Activated CD8-positive, alpha-beta memory T cell treated with anti-CD3 and anti-CD28 coated beads for 4 hours (primary cell): ENCODE measurements at places on chromosomes 5 and 9.

- DNase-seq: no peak
Observed at GRCh38 chr5:64811050-64811640, 42.4 kb downstream of the CWC27 start.

DNA sequence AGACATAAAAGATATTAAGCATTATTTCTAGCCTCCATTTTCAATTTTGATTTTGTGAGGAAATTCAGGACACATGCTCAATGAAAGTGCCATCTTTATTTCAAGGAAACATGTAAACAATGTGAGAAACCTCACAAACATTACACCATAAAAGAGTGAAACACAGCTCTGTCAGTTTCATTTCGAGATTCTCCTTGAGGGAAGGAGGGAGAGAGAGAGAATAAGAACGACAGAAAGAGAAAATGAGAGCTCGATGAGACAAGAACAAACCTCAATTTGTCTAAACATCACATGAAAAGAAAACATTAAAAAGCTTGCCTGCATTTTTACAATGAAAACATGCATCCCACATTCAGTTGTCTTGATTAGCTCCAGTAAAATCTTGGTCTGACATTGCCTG, 553.5 kb upstream of the MEF2C start:
- no peak for DNase-seq

DNA sequence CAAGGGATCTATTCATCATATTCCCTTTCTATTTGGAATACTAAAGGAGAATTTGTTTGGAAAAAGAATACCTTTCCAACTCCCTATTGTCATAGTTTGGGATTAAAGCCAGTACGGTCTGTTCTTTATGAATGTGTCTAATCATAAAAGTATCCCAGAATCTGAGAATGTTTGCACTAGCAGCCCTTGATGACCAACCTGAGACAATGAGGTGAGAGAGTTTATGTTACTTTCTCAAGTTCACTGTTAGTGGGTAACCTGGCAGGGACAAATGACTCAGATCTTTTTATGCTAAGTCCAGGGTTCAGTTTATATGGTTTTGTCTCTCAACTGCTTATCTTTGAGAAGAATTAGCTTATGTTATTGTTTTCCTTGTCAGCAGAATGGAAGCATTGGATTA, 25.3 kb upstream of the TLR4 start:
- no peak for DNase-seq

DNA sequence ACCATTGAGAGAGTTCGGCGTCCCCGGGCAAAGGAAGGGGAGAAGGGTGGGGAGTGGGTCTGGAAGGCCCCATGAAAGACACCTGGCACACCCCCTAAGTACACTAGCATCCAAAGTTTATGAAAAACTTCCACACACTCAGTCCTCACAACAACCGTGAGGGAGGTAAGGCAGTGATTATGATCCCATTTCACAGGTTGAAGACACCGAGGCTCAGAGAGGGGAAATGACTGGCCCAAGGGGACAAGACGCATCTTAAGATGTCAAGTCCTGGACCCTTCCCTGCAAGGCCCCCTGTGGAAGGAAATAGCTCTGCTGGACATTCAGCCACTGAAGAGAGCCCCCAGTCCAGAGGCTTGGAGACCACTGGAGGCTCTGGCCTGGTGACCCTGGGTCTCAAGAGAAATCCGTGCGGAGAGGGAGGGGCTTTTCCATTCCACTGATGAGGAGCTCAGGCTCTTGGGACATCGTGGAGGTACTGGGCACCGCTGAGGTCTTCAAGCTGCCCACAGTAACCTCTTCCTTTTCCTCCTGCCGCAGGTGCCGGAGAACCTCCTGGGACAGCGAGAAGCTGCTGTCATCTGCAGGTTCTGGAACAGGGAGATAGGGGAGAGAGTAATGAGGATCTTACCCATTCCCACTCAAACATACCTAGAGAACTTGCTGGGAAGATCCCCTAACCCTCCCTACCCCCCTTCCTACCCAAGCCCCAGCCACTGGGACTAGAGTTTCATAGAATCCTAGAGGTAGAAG, 5.2 kb downstream of the SMIM33 start:
- DNase-seq: no peak

DNA sequence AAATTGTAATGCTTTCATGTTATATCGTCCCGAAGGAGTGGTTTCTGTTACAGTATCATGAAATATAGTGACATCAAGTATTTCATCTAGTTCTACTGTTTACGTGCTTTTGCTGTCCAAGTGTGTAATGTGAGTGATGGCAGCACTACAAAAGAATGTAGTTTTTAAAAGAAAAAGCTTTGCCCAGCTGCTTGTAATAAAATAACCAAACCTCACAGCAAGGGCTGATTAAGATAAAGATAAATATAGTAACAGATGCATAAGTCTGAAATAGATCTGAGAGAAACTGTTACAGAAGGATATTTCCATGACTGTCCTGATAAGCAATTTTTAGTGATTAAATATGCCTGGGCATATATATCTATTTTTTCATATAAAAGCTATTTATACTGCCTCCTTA, 106.4 kb downstream of the AUH start:
- no peak for DNase-seq

GRCh38 chr9:13088720-13089427, 190.6 kb downstream of the MPDZ start:
- no peak for DNase-seq

DNA sequence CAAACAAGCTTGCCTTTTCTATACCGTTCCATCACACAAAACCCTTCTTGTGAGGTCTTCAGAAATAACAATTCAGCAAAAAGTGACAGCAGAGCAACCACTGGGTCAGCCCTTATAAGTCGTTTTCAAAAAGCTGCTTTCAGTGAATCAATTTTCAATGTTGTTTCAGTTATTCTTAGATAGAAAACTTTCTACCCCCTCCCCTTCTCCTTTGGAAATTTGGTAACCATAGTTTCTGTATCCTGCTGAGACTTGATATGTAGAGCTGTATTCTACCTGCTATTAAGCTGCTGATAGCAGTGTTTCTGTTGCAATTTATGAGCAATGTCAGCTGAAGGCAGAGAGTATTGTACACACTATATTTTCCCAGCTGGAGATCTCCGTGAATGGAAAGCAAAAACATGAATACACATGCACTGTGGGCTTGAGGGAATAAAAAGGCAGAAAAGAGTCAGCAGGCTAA, 75.7 kb downstream of the ZNF608 start:
- no peak for DNase-seq

GRCh38 chr9:113991714-113992113, 86.4 kb downstream of the AMBP start:
- no peak for DNase-seq

- peak; percentile 49 for DNase-seq
Observed at GRCh38 chr5:181261320-181262049, 542 bp upstream of the TRIM52 start.

- no peak for DNase-seq
Observed at GRCh38 chr5:108858959-108859358, 111.3 kb downstream of the FER start.

DNA sequence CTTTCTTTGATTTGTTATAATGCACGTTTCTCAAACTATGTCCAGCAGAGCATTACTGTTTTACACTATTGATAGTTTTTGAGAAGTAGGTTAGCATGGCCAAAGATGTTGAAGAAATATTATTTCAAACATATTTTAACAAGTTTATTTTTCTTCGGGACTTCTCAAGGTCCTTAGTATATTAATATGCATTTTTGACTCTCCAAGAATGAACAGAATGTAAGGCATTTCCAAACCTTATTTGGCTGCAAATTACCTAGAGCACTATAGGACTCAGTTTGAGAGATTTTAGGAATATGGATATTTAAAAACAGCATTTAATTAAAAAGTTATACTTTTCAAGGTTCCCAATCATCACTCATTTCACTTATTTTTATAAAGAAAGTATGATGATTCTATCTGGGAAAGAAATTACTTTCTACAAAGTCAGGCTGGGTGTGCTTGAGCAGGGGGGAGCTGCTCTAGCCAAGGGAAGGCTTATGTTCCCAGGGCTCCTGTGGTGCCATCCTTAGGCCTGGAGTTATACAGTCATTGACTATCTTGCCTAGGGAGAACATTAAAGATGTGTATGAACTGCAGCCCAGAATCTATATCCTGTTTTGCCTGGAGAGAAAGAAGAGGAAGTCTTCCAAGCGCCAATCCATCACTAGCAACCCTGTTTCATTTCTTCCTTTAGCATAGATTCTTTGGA, 27.6 kb upstream of the NREP start:
- DNase-seq: no peak

DNA sequence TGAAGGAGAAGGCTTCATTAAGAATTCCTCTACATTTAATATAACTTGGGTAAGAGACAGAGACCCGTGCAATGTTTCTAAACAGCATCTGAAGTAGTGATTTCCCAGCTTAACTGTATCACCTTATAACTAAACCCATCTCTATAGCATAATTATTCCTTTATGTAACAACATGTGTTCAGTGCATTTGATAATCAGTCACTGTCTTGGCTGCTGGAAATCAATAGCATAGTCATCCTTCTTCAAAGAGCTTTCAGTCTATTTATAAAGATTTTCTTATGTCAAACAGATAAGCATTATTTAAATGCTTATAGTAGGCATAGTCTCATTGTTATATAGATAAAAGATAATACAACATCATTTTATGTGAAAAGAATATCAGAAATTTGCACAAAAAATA, 80.1 kb upstream of the TYRP1 start:
- DNase-seq: no peak

DNA sequence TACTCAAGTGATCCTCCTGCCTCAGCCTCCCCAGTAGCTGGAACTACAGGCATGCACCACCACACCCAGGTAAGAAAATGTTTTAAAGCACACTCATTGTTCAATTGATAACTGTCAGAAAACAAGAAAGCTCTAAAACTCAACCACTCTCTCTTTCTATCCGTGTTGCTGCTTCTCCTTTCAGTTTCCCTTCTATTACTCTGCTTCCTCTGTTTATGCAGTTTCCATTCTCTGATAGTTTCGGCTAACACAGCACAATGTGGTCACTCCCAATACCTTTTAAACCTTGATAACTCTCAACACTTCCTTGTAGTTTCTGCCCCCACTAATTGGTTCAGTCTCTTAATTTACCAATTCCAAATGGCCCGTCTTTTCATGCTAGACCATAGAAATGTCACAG, 59.2 kb upstream of the NR4A3 start:
- no peak for DNase-seq

GRCh38 chr5:146643776-146644175, 127.8 kb upstream of the GPR151 start:
- no peak for DNase-seq

DNA sequence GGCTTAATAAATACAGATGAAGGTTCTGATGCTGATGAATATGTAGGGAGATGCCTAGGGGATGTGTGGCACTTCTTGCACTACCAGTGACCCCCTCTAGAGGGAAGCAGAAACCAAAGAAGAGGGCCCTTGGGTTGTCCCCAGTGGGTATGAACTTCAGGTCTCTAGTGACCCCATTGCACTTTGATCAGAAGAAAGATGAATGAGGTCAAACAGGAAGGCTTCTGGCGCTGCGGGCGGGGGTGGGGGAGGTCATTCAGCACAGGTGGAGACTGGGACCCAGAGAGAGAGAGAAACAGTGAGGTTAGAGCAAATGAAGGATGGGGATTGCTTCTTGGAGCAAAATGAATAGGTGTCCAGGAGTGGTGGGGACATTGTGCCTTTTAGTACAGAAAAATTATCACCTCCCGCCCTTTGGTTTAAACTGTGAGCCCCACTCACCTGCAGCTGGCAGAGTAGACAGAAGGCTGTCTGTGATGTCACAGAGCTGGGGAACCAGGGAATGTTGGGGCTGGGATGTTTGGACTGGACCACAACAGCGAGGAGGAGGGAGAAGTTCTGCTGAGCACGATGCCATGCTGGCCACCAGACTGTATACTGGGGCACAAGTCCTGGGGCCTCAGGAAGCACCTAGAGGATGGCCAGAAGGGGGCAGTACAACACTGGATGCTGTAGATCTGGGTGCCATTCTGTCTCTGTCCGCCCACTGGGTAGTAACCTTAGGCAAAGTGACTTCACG, at the start of gene TEX48:
Gene TEX48, minus strand, starts transcription at position 599 of the 739 bp plus-strand sequence. CDS start 10,469 bp downstream, outside the sequence.
- peak; percentile 56 for DNase-seq

GRCh38 chr5:136811086-136811485, 445.7 kb upstream of the TRPC7 start:
- no peak for DNase-seq

DNA sequence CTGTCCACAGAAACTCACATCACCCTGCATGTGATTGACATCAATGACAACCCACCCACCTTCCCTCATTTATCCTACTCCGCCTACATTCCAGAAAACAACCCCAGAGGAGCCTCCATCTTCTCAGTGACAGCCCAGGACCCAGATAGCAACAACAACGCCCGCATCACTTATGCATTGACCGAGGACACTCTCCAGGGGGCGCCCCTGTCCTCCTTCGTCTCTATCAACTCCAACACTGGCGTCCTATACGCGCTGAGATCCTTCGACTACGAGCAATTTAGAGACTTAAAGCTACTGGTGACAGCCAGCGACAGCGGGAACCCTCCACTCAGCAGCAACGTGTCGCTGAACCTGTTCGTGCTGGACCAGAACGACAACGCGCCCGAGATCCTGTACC, 1.7 kb downstream of the PCDHGA3 start:
- no peak for DNase-seq

DNA sequence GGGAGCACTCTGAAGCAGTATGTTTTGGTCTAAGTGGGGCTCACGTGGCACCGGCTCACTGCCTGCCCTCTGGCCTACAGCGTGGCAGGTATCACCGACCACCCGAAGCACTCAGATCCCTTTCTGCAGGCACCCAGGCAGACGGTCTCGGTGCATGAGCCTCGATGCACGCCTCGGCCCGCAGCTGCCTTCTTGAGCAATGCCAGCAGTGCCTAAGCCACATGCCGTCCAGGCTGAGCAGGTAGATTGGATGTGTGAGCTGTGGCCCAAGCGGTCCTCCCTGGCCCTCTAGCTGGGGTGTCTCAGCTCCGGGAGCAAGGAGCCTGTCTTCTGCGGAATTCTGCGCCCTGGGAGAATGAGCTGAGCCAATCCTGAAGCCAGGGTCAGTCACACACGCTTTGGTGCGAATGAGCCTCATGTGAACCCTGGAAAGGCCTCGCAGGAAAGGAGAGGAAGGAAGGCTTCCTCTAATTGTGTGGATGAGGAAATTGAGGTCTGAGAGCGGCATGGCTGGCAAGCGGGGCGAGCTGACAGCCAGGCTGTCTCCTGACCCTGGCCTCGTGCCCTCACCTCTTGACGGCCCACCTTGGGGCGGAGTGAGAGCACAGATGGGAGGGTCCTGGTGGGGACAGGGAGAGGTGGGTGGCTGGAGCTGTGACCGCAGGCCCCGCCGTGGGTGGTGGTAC, 14.4 kb downstream of the RXRA start:
- DNase-seq: no peak

GRCh38 chr9:114233491-114234185, 78.3 kb downstream of the COL27A1 start:
- DNase-seq: no peak

GRCh38 chr5:94908889-94909480, 290.5 kb downstream of the SLF1 start:
- no peak for DNase-seq

GRCh38 chr5:110072651-110073050, 382.9 kb downstream of the MAN2A1 start:
- no peak for DNase-seq

DNA sequence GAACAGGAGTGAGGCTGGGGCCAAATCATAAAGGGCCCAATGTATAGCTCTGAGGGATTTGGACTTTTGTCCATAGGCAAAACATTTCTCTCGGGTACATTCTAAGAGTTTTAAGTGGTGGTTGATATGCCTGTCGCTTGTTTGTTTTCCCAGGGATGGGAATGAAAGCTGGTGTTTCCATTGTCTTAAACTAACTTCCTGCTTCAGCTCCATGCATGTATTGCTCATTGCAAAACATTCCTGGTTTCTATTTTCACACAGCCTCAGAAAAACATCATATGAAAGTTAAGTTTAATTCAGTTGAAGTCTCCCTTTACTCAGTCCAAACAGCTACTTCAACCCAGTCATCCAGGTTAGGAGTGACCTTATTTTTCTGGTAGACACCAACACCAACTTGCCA, 235.0 kb downstream of the ACTL7B start:
- DNase-seq: no peak
